ENCODE measurements at places on chromosomes 16 and 17. TPM values are rescaled to one million over a fixed set of nuclear protein-coding genes. Genes with fewer than 3 reads are reported as not detected.

GRCh38 chr17:81533339-81534141 lies 5.4 kb downstream of the FSCN2 start:
- no peaks in the 10 kb centered on the region for H3K27me3 ChIP-seq
- no peaks in the 10 kb centered on the region for H3K4me1 ChIP-seq
- H3K36me3 ChIP-seq = no peaks in the 10 kb centered on the region
- no peak for DNase-seq

DNA sequence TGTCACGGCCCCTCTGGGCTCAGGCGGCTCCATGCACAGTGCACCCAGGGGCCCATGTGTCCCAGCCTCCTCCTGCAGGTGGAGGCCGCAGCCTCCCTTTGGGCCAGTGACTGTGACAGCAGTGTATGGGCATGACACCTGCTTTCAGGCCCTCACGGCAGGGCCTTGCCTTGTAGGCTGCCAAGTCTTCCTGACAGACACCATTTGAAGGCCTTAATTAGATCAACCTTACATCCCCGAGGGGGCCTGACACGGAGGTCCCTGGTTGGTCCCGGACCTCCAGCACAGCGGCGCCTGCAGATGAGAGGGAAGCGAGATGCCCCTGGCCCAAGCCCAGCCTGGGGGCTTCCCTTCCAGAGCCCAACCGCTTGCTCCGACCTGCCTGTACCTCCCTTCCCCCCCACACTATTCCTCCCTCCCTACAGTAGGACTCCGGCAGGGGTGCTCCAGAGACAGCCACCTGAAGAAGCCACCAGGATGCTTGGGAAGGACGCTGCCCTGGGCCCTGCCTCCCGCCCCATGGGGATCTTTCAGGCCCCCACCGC lies 31.9 kb downstream of the BAIAP2 start:
- no peaks in the 10 kb centered on the region for H3K4me1 ChIP-seq
- H3K4me3 ChIP-seq = no peak overlapping the region
- no peaks in the 10 kb centered on the region for H3K36me3 ChIP-seq
- no peaks in the 10 kb centered on the region for H3K27me3 ChIP-seq

Gene CD300E
- total RNA-seq = not detected

GRCh38 chr17:71458322-71458721 lies 662.5 kb upstream of the SOX9 start:
- no peaks in the 10 kb centered on the region for H3K27me3 ChIP-seq
- no peak overlapping the region for H3K27ac ChIP-seq
- no peak for DNase-seq

- DNase-seq = no peak
- H3K27ac ChIP-seq = peak overlapping the region; percentile 15
- no peaks in the 10 kb centered on the region for H3K36me3 ChIP-seq
- no peak overlapping the region for H3K4me3 ChIP-seq
- H3K4me1 ChIP-seq = no peaks in the 10 kb centered on the region
- H3K27me3 ChIP-seq = no peaks in the 10 kb centered on the region
Observed at GRCh38 chr16:68284847-68285246, 20.5 kb downstream of the SLC7A6 start.

GRCh38 chr16:56815721-56816120 lies 49.3 kb upstream of the SLC12A3 start:
- H3K27me3 ChIP-seq = no peaks in the 10 kb centered on the region
- H3K36me3 ChIP-seq = no peaks in the 10 kb centered on the region
- no peaks in the 10 kb centered on the region for H3K4me1 ChIP-seq
- no peak for DNase-seq
- H3K27ac ChIP-seq = no peak overlapping the region

DNA sequence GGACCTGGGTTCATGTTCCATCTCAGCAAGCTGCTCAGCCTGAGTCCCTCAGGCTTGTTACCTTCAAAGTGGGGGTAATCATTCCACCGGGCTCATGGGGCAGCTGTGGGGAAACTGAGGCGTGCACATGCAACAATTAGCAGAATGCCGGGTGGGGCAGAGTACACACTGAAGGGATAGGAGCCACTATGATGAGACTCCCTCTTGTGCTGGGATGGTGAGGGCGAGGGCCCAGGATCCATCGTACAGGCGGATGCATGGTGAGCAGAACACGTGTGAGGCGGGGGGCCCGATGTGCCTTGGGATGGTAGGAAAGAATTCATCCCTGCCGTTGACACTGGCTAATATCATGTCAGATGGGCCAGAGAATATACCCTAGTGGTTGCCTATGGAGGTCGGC lies 25.5 kb upstream of the MAP3K14 start:
- no peaks in the 10 kb centered on the region for H3K4me1 ChIP-seq
- no peaks in the 10 kb centered on the region for H3K27me3 ChIP-seq
- H3K36me3 ChIP-seq = no peaks in the 10 kb centered on the region
- peak; percentile 11 for DNase-seq
- no peak overlapping the region for H3K27ac ChIP-seq

Gene TBC1D28
- not detected for total RNA-seq

DNA sequence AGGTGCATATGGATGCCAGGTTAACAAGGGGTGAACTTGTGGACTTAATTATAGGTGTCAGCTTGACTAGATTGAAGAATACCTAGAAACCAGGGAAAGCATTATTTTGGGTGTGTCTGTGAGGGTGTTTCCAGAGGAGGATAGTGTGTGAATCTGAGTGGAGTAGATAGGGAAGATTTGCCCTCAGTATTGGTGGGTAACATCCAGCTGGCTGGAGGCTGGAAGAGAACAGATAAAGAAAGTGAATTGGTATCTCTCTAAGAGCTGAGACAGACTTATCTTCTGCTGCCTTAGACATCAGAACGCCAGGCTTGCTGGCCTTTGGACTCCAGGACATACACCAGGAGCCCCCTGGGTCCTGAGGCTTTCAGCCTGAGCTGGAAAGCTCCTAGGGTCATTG lies 75.2 kb downstream of the CDRT15 start:
- H3K4me1 ChIP-seq = no peaks in the 10 kb centered on the region
- H3K27me3 ChIP-seq = no peaks in the 10 kb centered on the region
- H3K4me3 ChIP-seq = no peak overlapping the region
- H3K27ac ChIP-seq = no peak overlapping the region

Gene KCTD19
- total RNA-seq = 0.55 TPM

DNA sequence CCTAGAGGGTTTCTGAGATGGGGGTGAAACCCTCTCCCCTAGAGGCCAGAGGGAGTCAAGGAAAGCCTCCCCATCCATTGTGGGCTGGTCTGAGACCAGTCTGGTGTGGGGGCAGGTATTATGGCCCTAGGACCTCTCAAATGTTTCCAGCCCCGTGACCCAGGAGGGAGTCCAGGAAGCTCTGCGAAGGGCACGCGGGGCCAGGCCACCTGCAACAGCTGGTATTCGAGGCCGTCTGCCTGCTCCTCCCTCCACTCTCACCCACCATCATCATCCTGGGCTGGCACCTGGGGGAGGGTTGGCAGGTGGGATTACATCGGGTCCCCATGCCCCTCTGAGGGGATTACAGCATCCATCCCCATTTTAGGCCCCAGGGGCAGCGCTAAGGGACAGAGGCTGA lies 38.1 kb upstream of the DLX4 start:
- H3K4me1 ChIP-seq = no peaks in the 10 kb centered on the region
- no peak for DNase-seq
- H3K27ac ChIP-seq = no peak overlapping the region

DNA sequence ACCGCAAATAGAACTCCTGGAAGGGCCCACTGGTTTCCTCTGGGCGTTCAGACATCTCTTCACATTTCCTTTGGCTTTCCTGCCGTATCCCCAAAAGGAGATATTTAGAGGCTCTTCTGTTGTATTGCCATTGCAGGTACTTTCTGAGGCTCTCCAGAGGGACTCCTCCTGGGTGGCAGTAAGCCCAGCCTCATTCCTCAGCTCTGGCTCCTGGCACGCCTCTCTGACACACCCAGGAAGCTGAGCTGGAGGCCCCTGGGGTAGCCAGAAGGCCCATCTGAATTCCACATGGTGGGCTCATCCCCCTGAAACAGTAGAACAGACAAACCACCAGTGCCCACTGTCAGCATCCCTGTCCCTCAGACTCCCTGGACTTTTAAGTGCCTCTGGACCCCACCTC lies 206.7 kb downstream of the PARN start:
- no peak overlapping the region for H3K4me3 ChIP-seq
- no peak for DNase-seq
- no peaks in the 10 kb centered on the region for H3K4me1 ChIP-seq
- H3K27ac ChIP-seq = no peak overlapping the region
- no peaks in the 10 kb centered on the region for H3K27me3 ChIP-seq
